CD4-positive, alpha-beta memory T cell (primary cell): ENCODE measurements at places on chromosomes 2 and 18. TPM values are rescaled to one million over a fixed set of nuclear protein-coding genes. Genes with fewer than 3 reads are reported as not detected.

- H3K36me3 ChIP-seq: no peaks in the 10 kb centered on the region
- H3K27me3 ChIP-seq: no peaks in the 10 kb centered on the region
- H3K27ac ChIP-seq: no peak overlapping the region
- DNase-seq: no peak
- no peaks in the 10 kb centered on the region for H3K4me1 ChIP-seq
- no peak overlapping the region for H3K4me3 ChIP-seq
Measured at GRCh38 chr2:26752656-26753055, 11.4 kb upstream of the SLC35F6 start.

GRCh38 chr2:150060341-150060740, 427.1 kb downstream of the RND3 start:
- H3K27ac ChIP-seq: no peak overlapping the region
- DNase-seq: no peak
- H3K4me1 ChIP-seq: no peaks in the 10 kb centered on the region
- no peak overlapping the region for H3K4me3 ChIP-seq

- peak overlapping the region; percentile 32 for H3K4me3 ChIP-seq
- no peak overlapping the region for H3K27ac ChIP-seq
- DNase-seq: no peak
- H3K36me3 ChIP-seq: no peaks in the 10 kb centered on the region
- H3K4me1 ChIP-seq: peaks cover 50% of the 10 kb centered on the region
Measured at GRCh38 chr2:10123281-10123680, 742 bp downstream of the RRM2 start.

GRCh38 chr18:63100630-63101055, 218.9 kb downstream of the BCL2 start:
- no peaks in the 10 kb centered on the region for H3K27me3 ChIP-seq
- no peak for DNase-seq
- no peak overlapping the region for H3K27ac ChIP-seq
- H3K36me3 ChIP-seq: no peaks in the 10 kb centered on the region
- no peak overlapping the region for H3K4me3 ChIP-seq

Gene CDK15
- not detected for total RNA-seq

Gene ARHGEF33
- not detected for total RNA-seq

Gene DAW1
- not detected for total RNA-seq
